ENCODE measurements at places on chromosomes 5 and 9. TPM values are rescaled to one million over a fixed set of nuclear protein-coding genes. Genes with fewer than 3 reads are reported as not detected.

GRCh38 chr5:172569861-172570558 is 71.1 kb upstream of the NEURL1B start:
- no peak for DNase-seq

GRCh38 chr5:172353271-172353812 is 69.8 kb upstream of the UBTD2 start:
- DNase-seq, result no peak

DNA sequence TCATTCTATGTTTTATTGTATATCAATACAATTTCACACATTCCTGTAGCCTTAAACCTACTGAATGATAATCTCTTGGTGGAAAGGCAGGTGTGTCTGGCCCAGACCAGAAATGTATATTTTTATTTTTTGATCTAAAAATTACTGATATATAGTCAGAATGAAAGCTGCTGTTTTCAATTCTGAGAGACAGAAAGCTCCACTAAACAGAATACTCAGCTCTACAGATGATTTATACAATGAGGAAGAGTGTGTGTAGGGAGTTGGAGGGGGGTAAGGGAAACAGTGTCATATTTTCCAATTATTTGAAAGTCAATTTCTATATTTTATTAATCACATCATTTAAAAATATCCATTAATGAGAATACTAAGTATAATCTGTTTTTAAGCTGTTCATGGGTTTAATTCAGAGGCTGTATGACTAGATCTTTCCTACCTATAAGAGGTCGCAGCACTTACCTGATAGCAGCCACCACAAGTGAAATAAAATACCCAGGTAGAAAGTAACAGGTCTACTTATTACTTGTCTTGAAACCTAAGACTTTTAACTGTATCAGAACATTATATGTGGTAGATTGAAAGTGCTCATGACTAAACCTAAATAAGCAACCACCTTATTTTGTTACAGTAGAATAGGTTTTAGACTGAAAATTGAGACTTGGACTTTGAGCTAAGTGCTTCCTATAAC is 183.4 kb downstream of the TMC1 start:
- no peak for DNase-seq

Gene SCGB3A2
- total RNA-seq, result not detected

- no peak for DNase-seq
These were observed 14.9 kb upstream of the ASS1 start for GRCh38 chr9:130429831-130430230.

GRCh38 chr5:38997591-38997990 is 76.6 kb downstream of the RICTOR start:
- DNase-seq, result no peak

- no peak for DNase-seq
These were observed 108.3 kb upstream of the PCA3 start for GRCh38 chr9:76655971-76656370.

DNA sequence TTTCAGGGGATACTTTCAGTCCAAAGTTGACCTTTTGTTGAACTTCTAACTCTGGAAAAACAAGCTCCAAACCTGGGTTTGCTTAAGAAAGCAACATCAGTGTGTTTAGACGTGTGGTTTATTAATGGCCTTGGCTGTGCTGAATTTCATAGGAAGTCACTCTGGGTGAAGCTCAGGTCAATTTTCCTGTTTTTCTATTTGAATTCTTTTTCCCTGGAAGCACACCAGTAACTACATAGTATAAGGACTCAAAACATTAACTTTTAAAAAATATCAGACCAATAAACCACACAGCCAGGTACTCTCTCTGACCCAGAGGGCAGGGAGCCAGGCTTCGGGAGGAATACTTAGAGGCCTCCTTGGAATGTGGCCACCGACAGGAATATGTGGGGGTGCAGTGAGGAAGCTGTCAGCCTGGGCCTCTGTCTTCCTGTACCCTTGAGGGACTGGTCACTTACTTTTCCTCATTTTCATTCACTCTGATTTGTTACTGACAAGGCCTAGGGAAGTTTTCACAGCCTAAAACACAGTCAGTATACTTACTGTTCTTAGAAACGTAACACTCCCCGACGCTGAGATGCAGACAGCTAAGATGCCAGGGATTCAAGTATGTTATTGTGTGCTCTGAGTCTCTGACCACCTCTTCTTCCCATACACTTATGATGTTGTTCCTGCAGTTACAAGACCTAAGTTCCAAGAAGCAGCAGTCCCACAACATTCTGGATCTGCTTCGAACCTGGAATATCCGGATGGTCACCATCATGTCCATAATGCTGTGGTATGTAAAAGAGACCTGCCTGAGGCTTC is 18.9 kb downstream of the SLC22A5 start:
- DNase-seq, result no peak

DNA sequence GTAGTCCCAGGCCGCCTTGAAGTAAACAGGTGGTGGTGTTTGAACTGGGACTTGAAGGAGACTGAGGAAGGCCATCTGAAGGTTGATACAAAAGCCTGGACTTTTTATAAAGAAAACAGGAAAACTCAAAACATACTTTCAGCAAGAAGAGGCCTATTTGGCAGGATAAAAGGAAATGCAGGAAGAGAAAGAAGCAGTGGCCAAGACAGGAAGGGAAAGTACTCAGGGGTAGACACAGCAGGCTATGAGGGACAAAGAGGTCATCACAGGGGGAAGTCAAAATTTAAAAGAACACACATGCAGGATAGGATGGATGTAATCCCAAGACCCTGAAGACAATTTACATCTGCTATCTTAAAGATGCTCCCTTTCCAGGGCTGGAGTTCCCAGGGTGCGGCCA is 13.0 kb downstream of the TLE1 start:
- no peak for DNase-seq

DNA sequence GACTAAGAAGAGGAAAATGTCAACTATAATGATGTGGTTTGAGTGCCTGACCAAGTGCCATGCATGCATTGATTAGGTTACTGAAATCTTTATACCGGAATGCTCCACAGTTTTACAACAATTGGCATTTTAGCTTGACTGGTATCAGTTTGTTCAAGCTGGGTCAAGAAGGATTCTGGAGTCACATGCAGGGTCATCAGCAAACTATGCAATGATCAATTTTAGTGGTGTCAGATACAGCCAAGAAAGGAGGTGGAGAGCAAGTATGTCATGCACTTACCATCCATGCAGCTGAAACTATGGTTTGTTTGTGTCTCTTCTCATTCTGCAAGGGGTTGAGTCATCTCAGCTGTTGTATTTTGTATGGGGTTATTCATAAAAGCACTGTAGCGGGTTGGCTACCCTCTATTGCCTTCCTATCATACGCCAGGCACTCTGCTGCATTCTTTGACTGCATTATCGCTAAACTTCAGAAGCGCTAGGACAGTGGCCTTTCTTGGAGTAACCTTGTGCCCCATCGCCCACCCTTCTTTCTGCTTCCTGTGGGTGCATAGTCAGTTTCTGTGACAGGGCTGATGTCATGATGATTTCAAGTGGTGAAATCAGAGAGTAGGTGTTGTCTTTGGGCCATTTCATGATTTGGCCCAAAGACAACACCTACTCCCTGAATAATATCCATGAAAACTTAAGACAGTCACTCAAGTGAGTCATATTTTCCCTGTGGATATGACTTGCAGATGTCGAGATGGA is 145.4 kb downstream of the MTX3 start:
- no peak for DNase-seq

GRCh38 chr5:18744441-18744840 is 1110.2 kb downstream of the TAF11L14 start:
- DNase-seq, result no peak

Data from A673 (cell line).